ENCODE measurements at places on chromosomes 12 and 14.

GRCh38 chr12:22360774-22361173, 26.3 kb upstream of the ST8SIA1 start:
- DNase-seq, result no peak

GRCh38 chr12:64383675-64384074, 6.9 kb downstream of the C12orf56 start:
- no peak for DNase-seq

DNA sequence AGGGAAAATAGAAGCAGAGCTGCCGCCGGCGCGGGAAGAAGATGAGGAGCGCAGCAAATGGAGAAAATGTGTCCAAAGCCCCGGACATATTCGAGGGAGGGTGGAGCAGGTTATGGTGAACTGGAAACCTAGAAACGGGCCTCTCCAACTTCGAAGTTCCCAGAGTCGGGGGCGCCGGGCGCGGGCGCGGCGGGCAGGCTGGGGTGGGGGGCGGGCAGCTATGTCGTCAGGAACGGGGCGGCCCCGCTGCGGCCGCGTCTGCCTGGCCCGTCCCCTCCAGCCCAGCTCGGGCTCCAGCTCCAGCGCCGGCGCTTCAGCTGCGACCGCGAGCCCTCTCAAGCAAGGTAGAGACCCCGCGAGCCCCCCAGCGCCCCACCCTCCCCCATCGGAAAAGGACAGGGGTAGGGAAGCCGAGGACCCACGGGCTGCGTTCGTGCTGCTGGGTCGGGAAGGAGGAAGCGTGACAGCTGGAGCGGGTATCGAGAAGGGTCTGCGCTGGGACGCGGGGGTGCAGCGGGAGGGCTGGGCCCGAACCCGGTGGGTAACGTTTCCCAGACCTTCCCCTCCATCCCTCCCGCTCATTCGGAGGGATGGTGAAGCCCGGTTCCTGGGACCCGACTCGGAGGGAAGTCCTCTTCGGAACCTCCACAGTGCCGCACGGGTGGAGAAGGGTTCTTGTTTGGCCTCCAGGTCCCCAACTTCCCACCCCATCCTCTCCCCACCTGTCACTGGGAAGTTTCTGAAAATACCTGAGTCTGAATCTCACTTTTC, 1.0 kb downstream of the DGKA start:
- peak; percentile 43 for DNase-seq

GRCh38 chr12:46553266-46553665, 180.7 kb upstream of the SLC38A2 start:
- peak; percentile 64 for DNase-seq

DNA sequence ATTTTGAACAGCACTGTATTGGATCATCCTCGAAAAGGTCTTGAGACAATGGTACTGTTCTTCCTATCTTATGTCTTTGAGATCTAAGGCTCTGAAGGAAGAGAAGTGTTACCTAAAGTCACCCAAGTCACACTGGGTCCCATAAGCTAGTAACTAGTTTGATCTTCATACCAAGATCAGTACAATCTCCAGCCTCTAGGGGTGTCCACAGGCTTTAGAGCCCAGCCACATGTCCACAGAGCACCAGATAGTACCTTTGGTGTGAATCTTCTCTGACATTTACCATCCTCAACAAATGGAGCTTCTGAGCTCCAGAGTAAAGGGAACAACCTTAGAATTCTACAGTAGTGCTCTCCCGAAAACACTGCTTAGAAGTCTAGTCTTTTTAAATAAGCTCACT, 78.7 kb downstream of the KSR2 start:
- DNase-seq, result no peak

DNA sequence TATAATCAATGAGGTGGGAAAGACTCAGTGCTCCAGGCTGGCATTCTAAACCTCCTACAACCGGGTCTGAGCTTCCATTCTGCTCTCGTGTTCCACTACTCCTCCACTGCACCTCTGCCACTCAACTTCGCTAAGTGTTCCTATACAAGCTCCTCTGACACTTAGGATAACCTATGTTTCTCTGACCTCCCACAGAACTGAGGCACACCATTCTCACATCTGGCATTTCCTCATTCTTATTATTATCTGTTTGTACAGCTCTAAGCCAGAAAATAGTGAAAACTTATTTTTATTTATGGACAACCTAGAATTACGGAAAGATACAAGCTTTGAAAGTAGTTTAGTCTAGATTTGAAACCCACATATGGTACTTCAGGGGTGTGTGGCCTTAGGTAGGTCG, 127.0 kb downstream of the MED13L start:
- no peak for DNase-seq

DNA sequence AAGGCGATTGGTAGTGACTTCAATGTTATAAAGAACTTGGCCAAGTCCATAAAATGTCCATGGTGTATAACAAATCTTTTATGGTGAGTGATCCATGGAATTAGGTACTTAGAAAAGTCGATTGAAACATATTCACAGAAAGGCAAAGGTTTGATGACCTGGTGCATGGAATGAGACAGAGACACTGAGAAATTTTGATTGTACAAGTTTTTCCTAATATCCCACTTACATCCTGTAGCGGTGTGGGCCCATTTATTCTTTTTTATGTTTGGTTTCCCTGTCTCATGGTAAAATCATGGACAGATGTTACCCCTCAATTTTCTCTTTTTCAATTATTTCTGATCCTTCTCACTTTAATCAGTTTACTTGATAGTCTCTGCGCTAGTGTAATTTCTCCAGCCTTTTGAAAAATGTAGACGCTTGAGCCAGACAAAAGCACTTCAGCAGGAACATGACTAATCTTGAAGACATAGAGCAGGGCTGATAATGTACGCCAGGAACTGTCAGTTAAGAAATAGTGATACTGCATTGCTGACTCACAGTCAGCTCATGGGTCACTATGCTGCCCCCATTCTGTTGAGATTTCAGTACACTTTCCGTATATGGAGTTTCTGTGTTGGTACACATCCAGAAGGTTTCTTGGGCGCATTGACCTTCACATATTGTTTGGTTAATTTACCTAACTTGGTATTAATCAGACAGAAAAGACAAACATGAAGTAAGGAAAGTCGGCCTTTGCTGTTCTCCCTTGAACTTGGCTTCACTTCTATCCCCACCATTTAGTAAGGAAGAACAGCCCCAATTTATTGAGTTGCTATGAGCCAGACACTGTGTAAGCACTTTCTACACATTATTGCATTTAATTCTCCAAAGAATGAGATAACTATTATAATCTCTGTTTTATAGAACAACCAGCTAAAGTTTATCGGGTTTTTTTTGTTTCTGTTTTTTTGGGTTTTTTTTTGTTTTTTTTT, 841.7 kb downstream of the DIO2 start:
- peak; percentile 97 for DNase-seq

GRCh38 chr14:104604458-104605449, at the start of gene TMEM179:
TSS of gene TMEM179 (minus strand) at chr14:104604772. CDS start at chr14:104604741, 31 bp downstream.
- no peak for DNase-seq

DNA sequence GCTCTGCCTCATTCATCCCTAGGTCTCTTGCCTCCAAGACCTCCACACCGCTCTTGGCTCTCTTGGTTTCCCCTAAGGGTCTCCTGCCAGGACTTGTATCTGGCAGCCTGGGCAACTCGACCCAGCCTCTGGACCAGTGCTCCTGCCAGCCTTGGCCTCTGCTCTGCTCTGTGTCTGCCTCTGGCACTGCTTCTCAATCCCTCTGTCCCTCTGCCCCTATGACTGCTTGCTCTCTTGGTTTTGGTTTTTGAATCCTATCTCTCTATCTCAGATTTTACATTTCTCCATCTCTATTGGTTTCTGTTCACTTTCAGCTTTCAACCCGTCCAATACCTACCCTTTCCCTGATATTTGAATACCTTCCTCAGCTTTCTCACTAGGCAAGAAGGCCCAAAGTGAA, 6.3 kb downstream of the ITGA5 start:
- no peak for DNase-seq

DNA sequence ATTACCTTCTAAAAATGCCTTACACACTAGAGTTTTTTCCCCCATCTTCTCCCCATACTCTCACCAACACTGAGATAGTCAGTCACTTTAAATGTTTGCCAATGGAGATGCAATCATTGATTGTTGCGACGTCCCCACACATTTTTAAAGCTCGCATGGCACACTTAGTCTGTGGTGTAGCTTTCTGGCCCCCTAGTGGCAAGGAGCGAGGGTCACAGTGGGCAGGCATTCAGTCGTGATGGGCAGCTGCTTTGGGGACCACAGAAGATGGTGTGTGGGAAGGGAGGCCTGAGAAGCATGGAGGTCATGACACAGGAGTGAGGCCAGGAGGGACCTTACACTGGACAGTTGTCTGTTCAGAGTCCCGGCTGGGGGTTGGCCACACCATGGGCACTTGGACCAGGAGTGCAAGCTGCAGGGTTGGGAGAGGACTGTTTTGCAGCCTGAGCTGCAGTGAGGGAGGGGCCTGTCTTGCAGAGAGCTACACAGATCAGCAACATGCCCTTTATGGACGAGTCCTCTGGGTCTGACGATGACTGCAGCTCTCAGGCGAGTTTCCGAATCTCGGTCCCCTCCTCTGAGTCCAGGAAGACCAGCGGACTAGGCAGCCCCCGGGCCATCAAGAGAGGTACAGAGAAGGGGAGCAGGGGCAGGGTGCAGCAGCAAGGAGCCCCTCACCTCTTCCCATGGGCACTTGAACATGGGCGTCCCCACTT, 28.6 kb downstream of the PIGH start:
- peak; percentile 31 for DNase-seq

DNA sequence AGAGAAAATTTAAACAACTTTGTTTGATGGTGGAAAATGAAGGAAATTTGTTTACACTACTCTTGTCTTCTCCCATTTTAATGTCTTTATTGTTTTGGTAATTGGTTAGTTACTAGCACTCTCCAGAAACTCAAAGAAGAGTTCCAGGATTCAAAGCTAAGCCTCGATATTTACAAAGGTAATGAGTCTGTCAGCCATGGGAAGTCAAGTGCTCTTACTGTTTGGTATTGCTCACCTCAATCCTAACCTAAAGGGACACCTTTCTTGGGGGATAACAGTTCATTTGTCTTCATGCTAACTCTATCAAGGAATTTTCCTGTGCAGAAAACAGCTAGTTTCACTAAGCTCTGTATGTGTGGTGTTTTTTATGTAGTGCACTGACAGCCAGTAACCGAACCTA, 222.9 kb upstream of the LMO3 start:
- DNase-seq, result no peak

- DNase-seq, result no peak
Measured at GRCh38 chr12:13606290-13606689, 375.1 kb downstream of the GRIN2B start.

GRCh38 chr14:32022938-32023466, 54.1 kb upstream of the ARHGAP5 start:
- no peak for DNase-seq

- DNase-seq, result no peak
Measured at GRCh38 chr12:8466241-8466640, 10.5 kb downstream of the CLEC6A start.

GRCh38 chr12:76622351-76622750, 62.8 kb upstream of the OSBPL8 start:
- no peak for DNase-seq

GRCh38 chr14:44889595-44890471, 71.9 kb downstream of the KLHL28 start:
- no peak for DNase-seq

- no peak for DNase-seq
Measured at GRCh38 chr12:116595186-116595585, 36.0 kb downstream of the MAP1LC3B2 start.

- no peak for DNase-seq
Measured at GRCh38 chr12:51357374-51358047, 11.0 kb upstream of the CELA1 start.

- peak; percentile 81 for DNase-seq
Measured at GRCh38 chr14:28671425-28671824, 95.2 kb upstream of the FOXG1 start.

GRCh38 chr12:109900752-109901580, 892 bp downstream of the TCHP start:
- DNase-seq, result peak; percentile 13

- peak; percentile 64 for DNase-seq
Measured at GRCh38 chr12:11885261-11886038, 185.3 kb upstream of the BCL2L14 start.

DNA sequence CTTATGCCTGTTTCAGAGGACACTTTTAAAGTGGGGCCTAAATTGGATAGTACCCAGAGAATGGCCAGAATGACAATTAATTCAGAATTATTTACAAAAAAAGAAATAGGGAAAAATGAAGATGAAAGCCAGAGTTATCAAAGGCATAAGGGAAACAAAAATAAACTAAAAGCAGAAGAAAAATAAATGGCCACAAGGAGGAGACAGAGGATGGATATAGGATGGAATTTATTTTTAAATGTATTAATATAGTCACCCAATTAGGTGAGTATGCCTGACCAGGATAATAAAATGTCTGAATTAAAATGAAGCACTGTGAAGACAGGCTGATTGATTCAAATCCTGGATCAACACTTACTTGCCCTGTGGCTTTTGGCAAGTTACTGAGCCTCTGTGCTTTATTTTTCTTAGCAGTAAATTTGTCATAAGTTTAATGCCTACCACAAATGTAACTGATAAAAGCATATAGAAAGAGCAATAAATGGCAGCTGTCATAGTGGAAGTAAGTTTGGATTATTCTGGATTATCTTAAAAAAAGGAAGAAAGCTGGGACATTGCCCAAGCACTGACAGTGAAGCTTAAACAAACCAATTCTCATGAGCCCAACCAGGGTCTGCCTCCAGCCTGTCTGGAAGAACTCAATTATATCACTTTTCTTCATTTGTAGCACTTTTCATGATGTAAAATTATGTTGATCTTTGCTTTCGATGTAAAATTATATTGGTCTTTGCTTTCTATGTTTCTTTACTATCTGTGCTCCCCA, 3.5 kb downstream of the CLEC9A start:
- DNase-seq, result peak; percentile 27

DNA sequence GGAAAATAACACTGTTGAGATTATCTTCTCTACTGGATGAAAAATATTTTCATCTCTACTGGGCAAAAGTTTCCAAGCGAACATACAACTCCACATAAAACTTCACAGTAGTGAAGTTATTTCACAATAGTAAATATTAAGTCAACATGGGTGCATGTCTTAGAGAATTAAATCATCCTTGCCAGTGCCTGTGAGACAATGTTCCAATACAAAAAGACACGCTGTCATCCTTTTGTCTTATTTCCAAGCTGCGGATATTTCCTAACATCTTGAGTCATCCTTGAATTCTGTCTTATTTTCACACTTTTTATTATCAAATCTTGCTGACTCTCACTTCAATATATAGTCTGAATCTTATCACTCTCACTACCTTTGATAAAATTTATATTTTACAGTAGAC, 142.9 kb upstream of the KITLG start:
- DNase-seq, result peak; percentile 7

GRCh38 chr14:105664691-105665090, 138.3 kb downstream of the TMEM121 start:
- DNase-seq, result no peak

GRCh38 chr14:67411820-67412421, at the start of gene PLEK2:
TSS of gene PLEK2 (minus strand) at chr14:67412165. CDS start at chr14:67412059, 106 bp downstream.
- peak; percentile 8 for DNase-seq

Data from astrocyte of the spinal cord (primary cell).